ENCODE measurements at places on chromosomes 11 and 22.
A peak's percentile ranks its signal among the peaks of the same experiment; 100 is the strongest.

GRCh38 chr11:105388006-105388405 lies 221.9 kb upstream of the GRIA4 start:
- no peak for DNase-seq

GRCh38 chr11:66691311-66691980 lies 13.8 kb upstream of the RBM4B start:
- no peak for DNase-seq

DNA sequence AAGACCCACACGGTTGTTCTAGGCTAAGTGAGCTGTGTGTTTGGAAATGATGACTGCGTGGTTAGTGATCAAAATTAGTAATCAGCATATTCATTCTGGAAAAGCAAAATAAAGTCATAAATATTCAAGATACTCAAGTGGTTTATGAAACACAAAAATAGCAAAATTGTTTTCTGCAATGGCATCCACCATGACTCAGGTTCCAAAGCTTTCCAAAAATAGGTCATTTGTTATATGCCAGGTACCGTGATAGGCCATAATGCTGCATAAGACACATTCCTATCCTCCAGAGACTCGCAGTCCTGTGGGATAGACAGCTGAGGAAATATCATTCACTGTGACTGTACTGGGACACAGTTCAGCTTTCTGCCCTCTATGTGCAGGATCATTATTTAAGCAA lies 2.4 kb upstream of the ATL3 start:
- DNase-seq = no peak

DNA sequence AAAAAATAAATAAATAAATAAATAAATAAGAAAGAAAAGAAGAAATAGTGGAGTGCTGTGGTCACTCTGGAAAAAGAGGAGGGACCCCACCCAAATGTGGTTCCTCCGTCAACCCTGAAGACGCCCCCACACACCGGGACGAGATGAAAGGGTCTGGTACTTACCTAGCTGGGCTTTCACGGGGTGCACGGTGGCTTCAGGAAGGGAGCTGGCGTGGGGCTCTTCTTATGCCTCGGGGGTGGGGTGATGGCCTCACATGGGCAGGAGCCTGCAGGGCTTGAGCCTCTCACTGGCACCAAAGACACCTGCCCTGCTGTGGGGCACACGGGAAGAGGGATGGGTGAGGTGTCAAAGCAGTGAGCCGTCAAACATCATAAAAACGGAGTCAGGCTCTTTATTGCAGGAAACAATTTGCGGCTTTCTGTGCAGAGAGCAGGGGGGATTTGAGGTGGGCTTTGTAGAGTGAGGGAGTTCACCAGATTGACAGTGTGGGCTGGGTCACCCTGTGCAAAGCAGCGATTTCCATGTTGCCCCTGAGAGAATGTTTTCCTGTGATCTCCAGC lies 28.0 kb upstream of the KRTAP5-6 start:
- no peak for DNase-seq

GRCh38 chr11:46296059-46296527 lies 18.6 kb downstream of the CREB3L1 start:
- no peak for DNase-seq

DNA sequence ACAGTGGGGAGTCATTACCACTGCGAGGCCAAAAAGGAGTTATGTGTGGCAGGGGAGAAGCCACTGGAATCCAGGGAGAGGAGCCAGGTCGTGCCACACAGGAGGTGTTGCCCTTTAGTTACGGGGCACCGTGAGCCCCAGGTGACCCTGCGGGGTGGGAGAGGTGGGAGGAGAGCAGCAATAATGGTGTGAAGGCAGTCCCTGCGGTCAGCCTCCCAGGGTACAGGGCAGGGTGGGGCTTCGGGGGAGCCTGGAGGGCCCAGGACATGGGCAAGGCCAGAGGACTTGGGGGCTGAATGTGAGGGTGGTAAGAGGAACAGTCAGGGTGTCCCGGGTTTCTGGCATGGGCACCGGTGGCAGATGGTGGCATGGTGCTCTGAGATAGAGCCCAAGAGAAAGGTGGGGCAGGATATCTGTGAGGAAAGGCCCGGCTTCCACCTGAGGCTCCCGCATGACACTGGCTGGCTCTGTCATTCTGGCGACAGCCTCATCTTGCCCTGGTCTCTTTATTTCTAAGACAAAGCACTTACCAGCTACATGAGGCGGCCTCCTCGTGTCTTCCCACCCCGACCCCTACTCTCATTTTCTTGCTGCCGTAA lies 82.6 kb upstream of the LMO1 start:
- DNase-seq = no peak

GRCh38 chr11:129733981-129734380 lies 81.7 kb upstream of the TMEM45B start:
- no peak for DNase-seq

- peak; percentile 52 for DNase-seq
These were observed 1.3 kb downstream of the GNG3 start for GRCh38 chr11:62708793-62709192.

GRCh38 chr22:46491946-46492345 lies 45.5 kb downstream of the CELSR1 start:
- DNase-seq = no peak

DNA sequence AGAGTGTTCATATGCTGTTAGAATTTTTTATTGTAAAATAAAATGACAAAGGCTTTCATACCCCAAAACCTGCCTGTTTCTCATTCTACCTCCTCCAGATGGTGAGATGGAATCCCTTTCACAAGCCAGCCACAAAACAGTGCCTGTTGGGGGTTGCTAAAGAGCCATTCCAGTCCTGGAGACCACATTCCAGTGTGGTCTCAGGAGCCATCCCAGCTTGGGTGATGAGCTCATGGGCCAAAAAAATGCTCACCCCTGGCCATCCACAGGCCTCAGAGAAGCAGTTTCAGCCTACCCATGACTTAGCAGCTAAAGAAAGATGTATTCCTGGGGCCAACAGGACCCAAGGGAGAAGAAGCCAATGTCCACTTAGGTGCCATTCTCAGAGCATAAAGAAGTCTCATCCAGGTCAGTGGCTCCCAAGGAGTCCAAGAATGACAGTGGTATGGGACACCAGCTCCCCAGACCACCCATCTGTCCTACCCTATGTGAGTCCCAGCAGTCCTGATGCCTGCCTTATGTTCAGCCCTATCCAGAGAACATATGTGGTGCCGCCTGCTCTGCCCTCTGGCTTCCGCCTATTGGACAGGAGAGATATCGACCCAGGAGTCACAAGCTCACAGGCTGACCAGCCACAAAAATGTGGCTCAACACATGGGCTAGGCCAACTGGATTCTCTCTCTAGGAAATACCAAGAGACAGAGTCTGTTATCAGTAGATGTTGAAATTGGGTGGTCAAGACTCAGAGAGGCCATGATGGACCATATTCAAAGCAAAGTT lies 26.4 kb downstream of the C11orf91 start:
- DNase-seq = no peak

GRCh38 chr11:73565804-73566203 lies 32.1 kb downstream of the FAM168A start:
- peak; percentile 44 for DNase-seq

GRCh38 chr11:90594658-90595057 lies 371.8 kb upstream of the CHORDC1 start:
- no peak for DNase-seq

DNA sequence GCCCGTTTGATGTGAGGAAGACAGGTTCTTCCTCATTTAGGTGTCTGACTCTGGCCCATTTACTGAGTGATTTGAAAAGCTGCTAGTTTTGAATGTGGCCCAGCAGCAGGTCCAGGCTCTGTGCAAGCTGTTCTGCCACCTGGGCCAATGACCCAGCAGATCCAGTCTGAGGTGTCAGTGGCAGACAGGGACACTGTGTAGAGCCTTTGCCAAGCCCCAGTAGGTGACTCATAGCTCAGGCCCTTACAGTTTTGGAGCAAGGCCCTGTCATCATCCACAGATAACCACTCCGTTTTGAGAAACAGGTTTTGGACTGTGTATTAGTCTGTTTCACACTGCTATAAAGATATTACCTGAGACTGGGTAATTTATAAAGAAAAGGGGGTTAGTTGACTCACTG lies 23.9 kb downstream of the TSPAN32 start:
- no peak for DNase-seq

DNA sequence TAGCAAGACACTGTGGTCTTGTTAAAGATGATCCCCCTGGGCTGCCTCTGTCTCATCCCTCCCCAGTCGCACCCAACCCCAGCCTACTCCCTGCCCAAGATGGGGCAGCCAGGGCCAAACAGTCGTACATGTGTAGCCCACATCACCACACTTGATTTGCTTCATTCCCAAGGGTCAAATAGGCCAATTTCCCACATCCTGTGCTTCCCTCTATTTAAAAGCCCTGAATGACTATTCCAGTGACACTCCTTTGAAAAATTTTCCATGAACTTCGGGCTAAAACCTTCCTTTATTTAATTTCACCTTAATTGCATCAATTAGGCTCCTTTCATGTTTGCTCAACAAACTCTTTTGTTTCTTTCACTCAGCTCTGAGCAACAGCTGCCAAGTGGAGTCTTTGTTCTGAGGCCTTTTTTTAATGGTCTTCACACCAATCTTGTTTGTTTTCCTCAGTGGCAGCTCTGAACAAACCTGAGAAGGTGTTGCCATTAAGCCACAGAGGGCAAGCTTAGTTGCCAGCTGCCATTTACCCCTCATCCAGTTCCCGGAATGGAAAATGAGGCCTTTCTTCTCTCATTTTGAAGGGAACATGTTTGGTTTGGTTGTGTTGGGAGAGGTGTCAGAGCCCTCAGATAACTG lies 126.9 kb downstream of the APIP start:
- peak; percentile 83 for DNase-seq

GRCh38 chr22:46180370-46181137 lies 30.2 kb downstream of the PPARA start:
- no peak for DNase-seq

DNA sequence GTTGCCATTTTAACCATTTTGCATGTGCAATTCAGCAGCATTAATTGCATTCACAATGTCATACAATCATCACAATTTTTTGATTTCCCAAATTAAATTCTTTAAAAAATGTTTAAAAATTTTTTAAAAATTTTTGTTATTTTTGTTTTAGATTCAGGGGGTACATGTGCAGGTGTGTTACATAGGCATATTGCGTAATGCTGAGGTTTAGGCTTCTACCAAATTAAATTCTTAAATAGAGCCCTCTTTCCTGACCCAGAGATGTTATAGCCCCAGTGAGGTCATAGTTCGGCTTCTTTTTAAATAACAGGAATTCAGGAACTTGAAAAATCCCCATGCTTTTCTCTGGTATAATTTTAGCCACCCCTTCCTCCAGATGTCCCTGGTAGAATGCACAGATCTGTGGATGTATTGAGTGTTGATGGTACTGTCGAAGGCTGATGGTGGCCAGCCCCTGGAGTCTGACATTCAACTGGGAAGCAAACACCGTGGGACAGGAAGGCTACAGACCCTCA lies 11.3 kb upstream of the AMPD3 start:
- DNase-seq = no peak

GRCh38 chr22:31055117-31055634 lies 25.9 kb upstream of the SMTN start:
- no peak for DNase-seq

DNA sequence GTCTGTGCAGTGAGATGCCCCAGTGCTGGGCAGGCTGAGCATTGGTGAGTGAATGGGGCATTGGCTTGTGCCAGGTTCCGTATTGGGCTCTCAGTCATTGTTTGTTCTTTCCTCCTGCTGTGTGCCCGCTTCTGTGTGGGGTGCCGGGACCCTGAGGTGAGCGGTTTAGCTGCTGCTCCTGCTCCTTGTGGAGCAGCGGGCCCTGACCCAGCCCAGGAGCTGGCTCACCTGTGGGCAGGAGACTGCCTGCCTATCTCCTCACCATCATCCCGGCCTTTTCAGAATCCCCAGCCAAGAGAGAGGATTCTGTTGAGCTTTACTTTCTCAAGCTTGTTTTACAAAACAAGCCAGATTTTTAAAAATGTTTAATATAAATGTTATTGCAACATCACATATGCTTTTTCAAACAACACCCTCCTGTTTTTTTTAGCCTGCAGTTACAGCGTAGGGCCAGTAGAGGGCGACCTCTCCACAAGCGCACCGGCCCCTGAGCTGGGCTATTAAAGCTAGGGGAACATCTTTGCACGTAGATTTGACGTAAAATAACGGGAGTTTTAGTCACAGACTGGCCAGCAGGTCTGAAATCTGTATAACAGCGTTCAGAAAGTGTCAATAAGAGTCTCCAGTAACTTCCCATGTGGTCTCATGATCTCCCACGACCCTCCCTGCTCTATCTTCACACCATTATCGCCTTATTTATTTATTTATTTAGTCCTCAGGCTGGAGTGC lies 25.1 kb upstream of the RELT start:
- DNase-seq = peak; percentile 28

DNA sequence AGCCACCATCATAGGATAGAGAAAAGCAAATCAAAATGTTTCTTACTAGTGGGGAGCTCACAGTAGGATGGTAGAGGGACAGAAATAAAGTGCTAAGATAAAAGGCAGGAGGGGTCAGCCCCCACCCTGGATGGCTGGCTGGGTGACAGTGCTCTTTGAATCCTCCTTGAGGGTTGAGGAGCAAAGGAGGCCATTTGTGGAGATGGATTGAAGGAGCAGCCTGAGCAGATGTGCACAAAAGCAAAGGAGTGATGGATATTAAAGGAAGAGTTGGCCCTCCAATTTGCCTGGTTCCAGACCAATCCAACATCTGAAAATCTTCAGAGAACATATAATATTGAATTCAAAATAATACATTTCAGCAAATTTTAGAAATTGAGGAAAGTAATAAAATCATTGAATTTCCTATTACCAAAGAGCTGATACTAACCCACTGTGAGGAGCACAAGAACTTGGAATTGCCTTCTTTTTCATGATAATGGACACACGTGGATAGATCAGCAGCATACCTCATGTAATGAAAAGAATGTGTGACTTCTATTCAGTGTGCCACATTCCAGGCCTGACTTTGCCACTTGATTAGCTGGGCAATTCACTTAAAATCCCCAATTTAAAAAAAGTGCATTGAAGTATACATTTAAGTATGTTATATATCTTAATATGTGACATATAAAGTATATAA lies 287.0 kb downstream of the FAT3 start:
- DNase-seq = no peak

- DNase-seq = no peak
These were observed 147.6 kb downstream of the SPATA19 start for GRCh38 chr11:133697603-133698180.

GRCh38 chr11:17418444-17419081 lies 30.1 kb upstream of the KCNJ11 start:
- no peak for DNase-seq

- no peak for DNase-seq
These were observed 37.0 kb upstream of the TIMP3 start for GRCh38 chr22:32764330-32765131.

DNA sequence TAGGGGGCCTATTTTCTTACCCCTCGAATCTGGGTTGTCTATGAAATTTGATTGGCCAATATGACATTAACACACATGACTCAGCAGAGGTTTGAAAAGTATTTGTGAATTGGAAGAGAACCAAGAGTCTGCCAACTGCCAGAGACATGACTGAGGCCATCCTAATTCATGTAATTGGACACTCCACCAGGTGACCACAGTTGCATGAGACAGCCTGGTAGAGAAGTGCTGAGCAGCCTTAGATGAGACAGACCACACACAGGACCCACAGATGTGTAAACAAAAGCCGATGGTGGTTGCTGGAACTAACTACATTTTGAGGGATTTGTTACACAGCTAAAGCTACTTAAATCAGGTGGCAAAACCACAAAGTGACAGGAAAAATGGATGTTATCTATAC lies 855 bp upstream of the MS4A5 start:
- no peak for DNase-seq

- DNase-seq = no peak
These were observed 29.5 kb upstream of the SHANK2 start for GRCh38 chr11:71281831-71282230.
